Naive B cell (primary cell): ENCODE measurements at places on chromosomes 7 and 10. TPM values are rescaled to one million over a fixed set of nuclear protein-coding genes. Genes with fewer than 3 reads are reported as not detected.

- no peak for DNase-seq
Measured at GRCh38 chr7:91824201-91824600, 56.3 kb downstream of the MTERF1 start.

- DNase-seq = no peak
Measured at GRCh38 chr7:149427096-149427680, 33.7 kb downstream of the ZNF777 start.

GRCh38 chr10:120516426-120516825 lies 59.4 kb downstream of the PLPP4 start:
- DNase-seq = no peak

- no peak for DNase-seq
Measured at GRCh38 chr10:116798859-116799258, 50.4 kb upstream of the ENO4 start.

SORBS1 gene
- polyA plus RNA-seq = 0.13 TPM

DNA sequence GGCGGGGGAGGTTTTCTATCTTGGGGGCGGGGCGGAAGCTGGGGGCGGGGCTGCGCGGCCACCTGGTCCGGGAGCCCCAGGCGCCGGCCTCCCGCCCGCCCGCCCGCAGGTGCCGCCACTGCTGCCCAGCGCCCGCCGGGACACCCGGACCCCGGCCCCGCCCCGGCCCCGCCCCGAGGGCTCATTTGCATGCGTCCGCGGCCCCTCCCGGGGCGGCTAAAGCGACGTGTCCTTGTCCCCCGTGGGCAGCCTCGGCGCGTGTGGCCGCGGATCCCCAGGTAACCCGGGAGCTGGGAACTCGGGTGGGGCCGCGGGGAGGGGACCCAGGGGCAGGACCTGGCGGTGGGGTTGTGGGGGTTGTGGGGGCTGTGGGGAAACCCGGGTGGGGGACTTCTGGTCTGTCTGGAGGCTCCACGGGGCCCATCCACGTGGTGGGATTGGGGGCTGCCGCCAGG lies at the start of gene BHLHA15:
BHLHA15 (plus strand) TSS at position 219 of the 455 bp plus-strand sequence. CDS start 871 bp downstream, outside the sequence.
- DNase-seq = no peak

GRCh38 chr7:10104292-10104691 lies 869.4 kb upstream of the PHF14 start:
- no peak for DNase-seq

- DNase-seq = no peak
Measured at GRCh38 chr10:64863836-64864235, 1342.6 kb downstream of the REEP3 start.

FBXO24 gene
- polyA plus RNA-seq = 0.89 TPM

- DNase-seq = no peak
Measured at GRCh38 chr7:75854233-75854632, 24.6 kb upstream of the RHBDD2 start.

DNA sequence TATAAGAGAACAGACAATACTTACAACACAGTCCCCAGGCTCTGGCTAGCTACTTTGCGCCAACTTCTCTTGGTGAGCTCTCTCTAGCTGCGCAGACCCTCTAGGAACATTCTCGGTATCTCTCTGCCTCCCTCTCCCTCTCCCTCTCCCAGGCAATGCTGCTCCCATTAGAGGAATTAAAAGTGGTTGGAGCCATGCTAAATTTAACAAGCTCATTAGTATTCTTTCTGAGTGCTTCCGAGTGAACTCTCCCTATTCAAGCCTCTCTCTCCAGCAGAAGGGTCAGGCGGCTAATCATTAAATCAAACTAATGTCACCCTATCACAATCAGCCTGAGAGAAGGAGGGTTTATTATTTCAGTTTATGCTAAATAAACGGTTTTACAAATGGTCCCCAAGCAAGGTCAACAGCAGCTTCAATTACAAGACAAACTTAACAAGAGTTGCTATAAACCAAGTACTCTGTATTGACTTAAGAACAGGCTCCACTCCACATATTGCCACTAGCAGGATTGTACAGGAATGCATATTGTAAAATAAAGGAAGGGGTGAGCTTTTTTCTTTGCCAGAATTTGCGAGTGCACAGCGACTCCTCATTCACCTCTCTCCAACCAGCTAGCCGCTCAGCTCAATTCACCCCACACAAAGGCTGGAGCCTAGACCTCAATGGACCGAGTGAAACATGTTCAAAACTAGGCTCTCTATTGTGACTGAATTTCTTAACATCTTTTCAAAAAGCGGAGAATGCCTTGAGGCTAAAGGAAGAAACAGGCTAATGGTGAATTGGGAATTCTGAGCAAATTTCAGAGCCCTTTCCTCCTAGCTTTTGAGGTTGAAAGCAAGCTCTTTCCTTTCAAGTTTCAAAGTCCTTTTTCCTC lies 84.4 kb downstream of the GLI3 start:
- no peak for DNase-seq

- DNase-seq = no peak
Measured at GRCh38 chr10:132536241-132536876, 1.2 kb upstream of the INPP5A start.

GRCh38 chr10:132296666-132297443 lies 10.9 kb downstream of the STK32C start:
- no peak for DNase-seq

GRCh38 chr7:139339025-139339424 lies 2.1 kb upstream of the FMC1 start:
- no peak for DNase-seq

DNA sequence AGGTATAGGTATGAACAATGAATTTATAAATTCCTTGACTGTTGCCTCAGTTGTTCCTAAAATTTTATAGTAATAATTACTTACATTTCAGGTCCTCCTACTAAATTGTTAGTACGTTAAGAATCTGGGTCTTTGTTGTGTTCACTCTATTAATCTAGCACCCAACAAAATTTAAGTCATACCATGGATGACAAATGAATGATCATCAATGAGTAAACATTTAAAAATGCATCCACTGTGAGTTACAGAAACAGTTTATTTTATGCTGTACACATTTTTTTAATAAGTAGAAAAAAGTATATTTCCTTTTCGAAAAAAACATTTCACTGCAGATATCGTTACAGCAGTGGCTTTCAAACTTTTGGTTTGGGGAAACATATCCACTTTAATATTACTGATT lies 265.2 kb downstream of the PCLO start:
- DNase-seq = no peak

EIF3B gene
- 123 TPM for polyA plus RNA-seq

DNA sequence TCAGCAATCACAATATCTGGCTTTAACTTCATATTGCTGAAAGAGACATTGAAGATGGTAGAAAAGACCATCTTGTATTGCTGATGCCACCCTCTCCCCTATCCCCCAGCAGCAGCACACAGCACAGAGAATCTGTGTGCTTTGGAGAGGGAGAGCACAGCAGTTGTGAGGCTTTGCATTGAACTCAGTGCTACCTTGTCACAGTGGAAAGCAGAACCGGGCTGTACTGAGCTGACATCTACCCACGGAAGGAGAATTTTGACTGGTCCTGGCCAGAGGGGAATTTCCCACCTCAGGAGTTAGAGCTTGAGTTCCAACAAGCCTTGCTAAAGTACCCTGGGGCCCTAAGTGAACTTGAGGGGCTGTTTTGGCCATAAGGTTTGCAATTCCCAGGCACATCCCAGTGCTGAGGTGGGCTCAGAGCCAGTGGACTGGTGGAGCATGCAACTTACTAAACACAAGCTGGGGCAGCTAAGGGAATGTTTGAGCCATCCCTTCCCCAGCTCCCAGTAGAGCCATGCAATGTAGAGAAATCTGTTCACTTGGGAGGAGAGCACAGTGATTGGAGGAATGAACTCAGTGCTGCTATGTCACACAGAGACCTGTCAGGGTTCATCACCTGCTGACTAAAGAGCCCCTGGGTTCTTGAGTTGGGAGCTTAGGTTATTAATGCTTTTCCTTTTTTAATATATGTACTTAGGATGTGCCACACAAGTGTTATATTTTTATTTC lies 62.1 kb downstream of the OR13A1 start:
- DNase-seq = no peak

OR9A2 gene
- polyA plus RNA-seq = not detected

- DNase-seq = no peak
Measured at GRCh38 chr10:670990-671389, 18.5 kb downstream of the DIP2C start.

- no peak for DNase-seq
Measured at GRCh38 chr7:116673457-116673865, 1.5 kb downstream of the MET start.

DNA sequence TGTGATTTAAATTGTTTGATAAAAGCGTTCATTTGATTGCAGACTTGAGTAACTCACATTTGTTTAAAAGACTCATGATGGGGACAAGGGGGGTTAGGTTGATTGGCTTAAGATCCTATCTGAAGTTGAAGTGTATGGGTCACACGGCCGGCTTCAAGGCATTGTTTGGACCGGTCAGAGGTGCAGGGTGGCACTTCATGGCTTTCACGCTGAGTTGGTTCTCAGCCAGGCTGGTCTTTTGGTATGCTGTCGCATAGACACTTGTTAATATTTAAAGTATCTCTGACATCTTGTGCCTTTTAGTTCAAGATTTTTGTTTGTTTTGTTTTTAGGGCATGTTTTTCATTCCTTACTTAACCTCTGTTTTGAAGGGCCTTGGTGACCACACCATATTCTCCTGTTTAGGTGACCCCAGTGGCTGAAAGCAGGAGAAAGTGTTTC lies 58.1 kb downstream of the CCNY start:
- DNase-seq = no peak

HYCC1 gene
- polyA plus RNA-seq = 64.9 TPM

CASTOR2 gene
- 0.40 TPM for polyA plus RNA-seq

DNA sequence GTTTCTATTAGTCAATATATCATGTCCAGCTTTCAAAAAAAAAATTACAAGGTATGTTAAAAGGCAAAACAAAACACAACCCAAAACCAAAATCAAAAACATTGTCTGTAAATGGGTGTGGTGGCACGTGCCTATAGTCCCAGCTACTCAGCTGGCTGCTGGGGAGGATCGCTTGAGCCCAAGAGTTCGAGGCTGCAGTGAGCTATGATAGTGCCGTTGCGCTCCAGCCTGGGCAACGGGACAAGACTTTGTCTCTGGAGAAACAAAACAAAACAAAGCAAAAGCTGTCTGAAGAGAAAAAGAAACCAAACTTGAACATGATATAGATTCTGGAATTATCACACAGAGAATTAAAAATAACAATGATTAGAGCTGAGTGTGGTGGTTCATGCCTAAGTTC lies 10.3 kb upstream of the CPA5 start:
- no peak for DNase-seq

DNA sequence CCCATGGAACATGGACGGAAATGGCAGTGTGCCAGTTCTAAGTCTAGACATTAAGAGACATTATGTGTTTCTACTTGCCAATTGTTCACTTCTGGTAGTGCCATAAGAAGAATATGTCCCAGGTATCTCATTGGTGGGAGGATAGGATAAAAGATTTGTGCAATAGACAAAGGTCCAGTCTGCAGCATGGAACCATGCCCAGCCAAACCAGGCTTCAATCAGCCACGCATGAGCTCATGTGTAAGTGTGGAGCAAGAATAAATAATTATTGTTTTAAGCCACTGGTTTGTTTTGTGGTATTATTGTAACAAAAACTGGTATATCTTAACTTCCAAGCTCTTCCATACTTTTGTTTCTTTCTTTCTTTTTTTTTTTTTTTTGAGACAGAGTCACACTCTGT lies 153.6 kb upstream of the CTTNBP2 start:
- no peak for DNase-seq

- DNase-seq = no peak
Measured at GRCh38 chr7:41374150-41374848, 328.6 kb downstream of the INHBA start.

SPDYE8 gene
- polyA plus RNA-seq = not detected

SEC31B gene
- 0.83 TPM for polyA plus RNA-seq

- no peak for DNase-seq
Measured at GRCh38 chr10:10677479-10677878, 340.2 kb upstream of the CELF2 start.

CALML5 gene
- polyA plus RNA-seq = not detected

DNA sequence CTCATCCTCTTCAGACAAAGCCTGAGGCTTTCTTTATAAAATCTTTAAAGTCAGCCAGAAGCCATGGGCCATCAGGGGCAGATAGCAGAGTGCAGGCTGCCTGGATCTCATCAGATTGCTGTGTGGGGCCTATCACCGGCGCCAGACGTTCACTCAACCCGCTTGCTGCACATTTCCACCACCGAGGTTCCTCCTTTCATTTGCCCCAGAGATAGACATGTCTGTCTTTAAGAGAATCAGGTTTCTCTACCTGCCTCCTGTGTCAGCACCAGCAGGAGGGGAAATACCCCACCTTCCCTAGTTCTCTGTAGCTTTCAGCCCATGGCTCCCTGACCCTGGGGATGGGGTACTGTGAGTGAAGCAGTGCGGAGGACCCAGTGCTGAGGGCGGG lies 22.0 kb downstream of the SLC18A2 start:
- no peak for DNase-seq

GRCh38 chr7:47402941-47403866 lies 178.7 kb downstream of the TNS3 start:
- DNase-seq = no peak

- DNase-seq = no peak
Measured at GRCh38 chr7:105745681-105746330, 130.6 kb downstream of the ATXN7L1 start.

DNA sequence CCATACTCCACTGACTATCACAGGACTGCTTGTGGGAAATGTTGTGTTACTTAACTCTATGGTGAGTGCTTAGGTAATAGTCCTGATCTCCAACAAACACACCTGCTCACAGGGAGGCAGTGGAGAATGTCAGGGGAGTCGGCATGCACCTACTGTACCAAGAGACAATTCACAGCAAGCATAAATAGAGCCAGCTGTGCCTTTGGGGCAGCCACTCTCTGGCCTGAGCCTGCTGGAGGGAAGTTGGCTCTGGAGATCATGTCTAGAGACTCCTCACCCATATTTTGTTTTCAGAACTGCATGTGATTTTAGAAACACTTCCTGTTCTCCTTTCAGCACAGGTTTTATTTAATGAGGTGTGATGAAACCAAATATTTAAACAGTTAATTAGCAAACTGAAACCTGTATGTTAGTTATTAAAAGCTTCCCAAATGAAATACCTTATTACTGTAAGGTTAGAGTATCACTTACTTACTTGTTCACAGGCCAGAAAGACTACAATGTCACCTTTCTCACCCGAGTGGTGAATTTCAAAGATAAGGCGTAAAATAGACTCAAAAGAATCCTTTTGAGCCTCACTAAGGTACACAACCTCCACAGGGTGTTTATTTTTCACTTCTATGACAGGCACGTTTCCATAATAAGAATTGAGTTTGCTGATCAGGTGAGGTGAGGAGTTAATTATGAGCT lies 21.8 kb downstream of the DHX32 start:
- DNase-seq = no peak

DNA sequence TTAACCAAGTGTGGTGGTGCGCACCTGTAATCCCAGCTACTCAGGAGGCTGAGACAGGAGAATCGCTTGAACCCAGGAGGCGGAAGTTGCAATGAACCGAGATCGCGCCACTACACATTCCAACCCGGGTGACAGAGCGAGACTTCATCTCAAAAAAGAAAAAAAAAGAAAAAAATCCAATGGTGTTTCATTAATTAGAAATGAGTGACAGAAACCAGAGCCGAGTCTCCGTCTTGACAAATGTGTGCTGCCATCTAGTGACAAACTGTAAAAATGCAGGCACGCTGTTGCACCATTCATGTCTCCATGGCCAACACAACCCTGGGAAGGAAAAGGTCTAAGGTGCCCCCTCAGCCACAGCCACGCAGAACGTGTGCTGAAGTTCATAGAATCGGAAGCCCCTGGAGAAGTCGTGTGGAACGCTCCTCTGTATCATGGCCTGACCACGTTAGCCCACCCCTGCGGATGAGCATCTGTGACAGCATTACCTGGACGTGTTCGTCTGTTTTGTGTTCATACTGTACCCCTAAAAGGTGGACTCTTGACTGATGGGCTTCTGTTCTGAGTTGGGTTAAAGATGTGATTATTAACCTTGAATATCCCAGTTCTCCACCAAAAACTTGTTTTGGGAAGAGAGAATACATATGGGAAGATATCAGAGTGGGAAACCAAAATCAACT lies 94.9 kb downstream of the LYZL2 start:
- peak; percentile 73 for DNase-seq
